ENCODE measurements at places on chromosomes 6 and 20.

DNA sequence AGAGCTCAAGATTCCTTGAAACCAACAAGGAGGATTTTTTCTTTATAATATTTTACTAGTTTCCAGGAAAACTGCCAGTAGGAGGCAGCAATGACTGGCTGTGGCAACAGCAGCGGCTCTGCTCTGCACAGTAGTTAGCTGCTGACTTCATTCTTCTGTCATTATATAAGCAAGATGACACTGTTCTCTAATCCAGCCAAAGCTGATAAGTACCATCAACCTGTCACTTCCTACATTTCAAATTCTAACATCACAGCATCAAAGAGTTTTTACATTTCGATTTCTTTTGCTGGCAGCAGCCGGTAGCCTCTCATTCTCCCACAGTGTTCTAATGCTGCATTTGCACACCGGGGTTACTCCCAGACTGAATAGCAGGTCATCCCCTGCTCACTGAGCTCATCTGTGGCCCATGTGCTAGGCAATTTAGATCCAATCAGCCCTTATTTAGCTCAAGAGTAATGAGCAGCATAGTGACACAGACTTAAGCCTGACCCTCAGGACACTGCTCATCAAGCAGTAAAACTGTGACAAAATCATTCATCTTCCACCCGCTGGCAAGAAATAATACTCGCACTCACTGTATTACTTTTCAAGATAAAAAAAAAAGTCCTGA, 67.8 kb downstream of the MMS22L start:
- DNase-seq = no peak

- DNase-seq = no peak
Measured at GRCh38 chr6:19446570-19446969, 390.6 kb upstream of the ID4 start.

- DNase-seq = no peak
Measured at GRCh38 chr6:138818496-138819194, 22.8 kb downstream of the ECT2L start.

GRCh38 chr6:155498370-155498769, 42.7 kb upstream of the NOX3 start:
- no peak for DNase-seq

DNA sequence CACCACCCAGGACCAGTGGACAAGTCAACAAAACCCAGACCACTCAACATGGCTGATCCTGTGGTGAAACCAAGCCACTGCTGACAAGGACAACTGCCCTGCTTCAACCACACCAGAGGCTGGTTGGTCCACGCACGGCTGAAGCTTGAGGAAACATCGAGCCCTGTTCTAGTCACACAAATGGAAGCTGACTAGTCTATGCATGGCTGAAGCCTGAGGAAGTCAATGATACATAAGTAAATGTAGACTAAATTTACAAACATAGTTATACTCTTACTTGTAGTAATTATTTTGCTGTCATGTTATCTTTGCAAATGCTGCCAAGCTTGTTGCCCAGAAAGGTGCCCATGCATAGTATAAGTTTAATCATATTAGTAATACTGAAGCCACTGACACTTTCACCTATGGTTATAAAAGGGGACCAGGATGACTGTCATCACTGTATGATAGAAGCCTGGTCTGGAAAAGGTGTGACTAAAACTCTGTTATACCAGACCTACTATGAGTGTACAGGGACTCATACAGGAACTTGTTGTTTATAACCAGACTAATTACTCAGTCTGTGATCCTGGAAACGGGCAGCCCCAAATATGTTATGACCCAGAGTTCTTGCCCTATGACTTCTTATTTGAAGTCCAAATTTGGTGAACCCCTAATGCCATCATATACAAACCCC, 5.6 kb downstream of the IL22RA2 start:
- DNase-seq = no peak

GRCh38 chr6:147999001-147999540, 343.6 kb upstream of the SASH1 start:
- no peak for DNase-seq

GRCh38 chr6:170500955-170501590, 52.0 kb downstream of the PSMB1 start:
- no peak for DNase-seq

- no peak for DNase-seq
Measured at GRCh38 chr6:11976489-11976888, 35.6 kb upstream of the HIVEP1 start.

DNA sequence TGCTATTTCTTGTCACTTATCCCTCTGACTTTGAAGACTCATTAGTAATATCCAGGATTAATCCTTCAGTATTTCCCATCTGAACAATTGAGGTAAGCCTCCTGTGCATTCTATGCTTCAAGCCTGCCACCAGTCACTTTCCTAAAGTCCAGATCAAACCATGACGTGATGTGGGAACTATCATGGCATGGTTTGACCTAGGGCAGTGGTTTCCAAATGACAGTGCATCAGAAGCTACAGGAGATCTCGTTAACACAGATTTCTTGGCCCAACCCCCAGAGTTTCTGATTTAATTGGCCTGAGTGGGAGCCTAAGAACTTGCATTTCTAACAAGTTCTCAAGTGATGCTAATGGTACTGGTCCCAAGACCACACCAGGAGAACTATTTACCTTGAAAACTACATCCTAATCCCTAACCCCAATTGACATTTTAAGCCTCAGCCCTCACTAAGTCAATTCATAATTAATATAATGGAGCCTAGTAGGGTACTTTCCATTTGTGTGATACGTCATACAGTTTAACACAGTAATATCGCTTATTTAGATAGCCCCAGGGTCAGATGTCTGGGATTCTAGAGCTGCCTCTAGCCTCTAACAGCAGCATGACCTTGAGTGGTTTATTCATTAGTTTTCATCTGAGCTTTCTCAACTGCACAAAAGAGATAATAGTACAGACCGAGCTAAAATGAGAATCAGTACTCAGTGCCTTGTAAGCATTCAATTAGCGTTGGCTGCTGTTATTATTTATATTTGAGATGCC, 907.6 kb downstream of the TFAP2A start:
- no peak for DNase-seq

DNA sequence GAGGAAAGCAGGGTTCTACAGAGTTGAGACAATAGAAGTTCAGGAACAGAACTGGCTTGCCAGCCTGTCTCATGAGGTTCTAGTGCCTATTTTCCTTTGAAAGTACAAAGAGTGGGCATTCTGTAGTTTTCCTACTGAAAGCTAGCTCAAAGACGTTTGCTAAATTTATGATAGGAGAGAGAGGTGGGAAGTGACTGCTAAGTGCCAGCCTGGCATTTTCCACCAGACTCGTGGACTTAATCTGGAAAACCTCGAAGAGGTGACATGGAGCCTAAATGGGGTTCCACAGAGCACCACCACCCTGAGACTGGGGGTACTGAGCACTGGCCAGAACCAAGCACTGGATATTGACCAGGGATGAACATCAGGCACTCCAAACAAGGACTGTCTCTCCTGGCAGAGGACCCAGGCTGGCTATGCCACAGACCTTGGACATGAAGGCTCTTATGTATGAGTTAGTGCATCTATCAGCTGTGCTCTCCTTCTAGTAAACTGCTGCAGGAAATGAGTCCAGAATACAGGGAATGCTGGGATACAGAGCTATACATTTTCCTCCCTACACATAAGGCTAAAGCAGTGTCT, 7.1 kb downstream of the PEX6 start:
- DNase-seq = no peak

DNA sequence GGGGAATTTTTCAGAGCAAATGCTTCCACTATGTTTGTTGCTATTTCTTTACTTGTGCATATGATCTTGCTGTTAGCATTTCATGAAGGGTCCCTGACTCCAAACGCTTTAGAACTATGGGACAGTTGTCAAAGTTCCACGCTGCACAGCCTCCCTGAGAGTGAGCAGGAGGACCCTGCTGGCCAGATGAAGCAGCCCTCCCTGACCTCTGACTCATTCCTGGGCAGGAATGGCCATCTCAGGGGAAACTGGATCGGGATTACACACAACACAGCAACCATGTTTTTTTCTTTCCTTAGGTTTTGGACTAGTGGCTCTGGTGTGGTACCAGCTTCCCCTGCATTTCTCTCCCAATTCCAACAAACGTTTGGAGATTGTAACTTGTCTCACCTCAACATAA, 710.9 kb upstream of the AGPAT4 start:
- DNase-seq = no peak

GRCh38 chr6:35141007-35141655, at the start of gene TCP11:
Gene TCP11, minus strand, starts transcription at chr6:35141339. Its CDS starts 469 bp downstream, at chr6:35140870.
- DNase-seq = no peak

DNA sequence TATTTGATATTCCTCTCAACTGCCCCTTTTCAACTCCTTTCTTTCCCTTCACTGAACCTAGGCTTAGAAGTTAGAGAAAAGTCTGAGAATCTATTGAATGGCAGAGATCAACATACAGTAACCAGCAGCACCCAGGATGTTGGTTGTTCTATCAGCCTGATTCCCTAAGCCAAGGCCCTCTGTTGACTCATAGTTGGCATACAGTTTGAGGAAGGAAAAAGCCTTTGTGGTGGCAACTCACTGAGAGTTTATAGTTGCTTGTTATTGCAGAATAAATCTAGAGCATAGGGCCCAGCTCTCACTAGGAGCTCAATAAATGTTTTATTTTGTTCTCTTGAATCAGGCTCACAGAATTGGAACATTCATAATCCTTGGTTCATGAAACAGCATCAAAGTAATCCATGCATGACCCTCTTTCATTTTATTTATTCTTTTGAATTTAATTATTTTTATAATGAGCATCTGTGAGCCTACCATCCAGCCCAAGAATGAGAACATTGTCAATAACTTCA, 119.1 kb upstream of the ADGRF1 start:
- no peak for DNase-seq

DNA sequence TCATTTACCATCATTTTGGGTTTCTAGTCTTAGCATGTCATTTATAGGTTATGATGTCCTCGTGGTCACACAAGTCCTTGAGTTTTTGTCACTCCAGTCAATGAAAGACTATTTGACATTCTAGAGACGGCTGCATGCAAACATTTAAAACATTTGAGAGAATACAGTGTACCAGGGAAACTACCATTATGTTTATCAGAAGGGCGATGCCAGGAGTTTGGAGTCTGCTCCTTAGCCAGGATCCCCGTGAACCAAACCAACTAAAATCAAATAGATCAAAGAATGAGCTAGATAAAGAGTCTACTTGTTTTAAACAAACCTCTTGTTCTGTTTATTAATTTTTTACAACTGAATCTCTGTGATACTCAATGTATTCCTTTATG, 122.6 kb downstream of the OLIG3 start:
- no peak for DNase-seq

Data from stimulated activated CD4-positive, alpha-beta T cell treated with anti-CD3 and anti-CD28 coated beads, Interleukin-15, amount 100 ng/mL, for 48 hours (primary cell).